Adrenal gland (tissue), 19 donors: ENCODE measurements at places on chromosomes 7 and 10.

DNA sequence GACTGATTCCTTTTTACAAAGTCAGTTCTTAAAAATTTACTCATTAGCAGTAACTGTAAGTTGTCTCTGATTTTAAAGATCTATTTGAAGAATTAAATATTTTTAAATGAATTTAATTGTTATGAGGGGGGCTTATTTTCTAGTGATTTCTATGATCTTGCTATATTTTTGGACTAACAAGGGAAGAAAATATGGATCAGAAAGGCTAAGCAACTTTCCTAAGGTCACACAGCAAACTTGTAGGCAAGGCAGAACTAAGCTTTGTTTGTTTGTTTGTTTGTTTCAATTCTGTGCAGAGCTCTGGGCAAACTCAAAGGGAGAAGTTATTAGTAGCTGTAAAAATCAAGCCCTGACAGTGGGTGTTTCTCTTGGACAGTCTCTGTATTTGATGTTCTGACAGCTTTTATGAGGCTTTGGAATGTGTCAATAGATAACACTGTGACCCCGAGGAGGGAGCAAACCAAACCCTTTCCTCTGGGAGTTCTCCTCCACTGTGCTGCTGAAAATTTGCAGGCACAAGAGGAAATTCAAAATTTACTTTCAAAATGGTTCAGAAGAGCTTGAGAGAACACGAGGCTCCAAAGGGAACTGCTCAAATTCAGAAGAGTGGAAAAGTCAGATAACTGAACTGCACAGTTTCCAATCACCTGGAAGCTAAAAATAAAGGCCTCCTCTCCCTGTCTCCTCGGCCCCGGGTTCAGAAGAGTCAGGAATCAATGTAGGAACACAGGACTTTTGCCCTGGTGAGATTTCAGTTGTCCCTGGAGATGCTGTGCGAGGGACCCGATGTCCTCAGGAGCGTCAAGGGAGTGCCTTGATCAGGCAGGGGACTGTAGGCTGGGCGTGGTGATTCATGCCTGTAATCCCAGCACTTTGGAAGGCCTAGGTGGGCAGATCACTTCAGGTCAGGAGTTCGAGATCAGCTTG is 325.7 kb downstream of the GATA3 start:
- no peak for DNase-seq

- DNase-seq = no peak
These were observed 807.4 kb downstream of the TNS3 start for GRCh38 chr7:46774515-46774914.

GRCh38 chr10:29651767-29652166 is 17.0 kb upstream of the SVIL start:
- no peak for DNase-seq

DNA sequence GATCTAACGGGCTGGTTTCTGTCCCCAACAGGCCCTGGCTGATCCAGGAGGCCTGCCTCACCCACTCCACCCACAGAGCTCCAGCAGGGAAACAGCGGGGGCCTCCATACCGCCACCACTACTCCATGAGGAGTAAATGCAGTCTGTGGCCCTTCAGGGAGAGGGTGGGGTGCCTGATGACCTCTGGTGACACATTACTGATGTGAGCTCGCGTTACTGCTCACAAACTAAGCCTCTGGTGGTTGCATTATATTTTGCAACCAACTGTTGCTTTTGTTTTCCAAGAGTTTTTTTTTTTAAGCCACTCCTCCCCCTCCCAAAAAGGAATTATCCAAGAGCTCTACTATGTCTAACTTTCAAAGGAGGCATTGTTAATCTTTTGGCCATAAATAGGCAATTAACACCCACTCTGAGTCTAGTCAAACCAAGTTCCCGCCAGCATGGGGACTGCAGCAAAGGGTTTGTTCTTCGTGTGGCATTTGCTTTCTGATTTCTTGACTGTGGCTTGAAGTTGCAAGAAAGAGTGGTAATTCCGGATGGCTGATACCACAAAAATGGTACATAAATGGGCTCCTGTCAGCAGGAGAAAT is 72.6 kb downstream of the FAM53B start:
- no peak for DNase-seq

GRCh38 chr7:56040730-56041129 is 10.5 kb downstream of the PSPH start:
- no peak for DNase-seq

GRCh38 chr7:70588191-70588921 is 543.6 kb upstream of the GALNT17 start:
- DNase-seq = no peak

DNA sequence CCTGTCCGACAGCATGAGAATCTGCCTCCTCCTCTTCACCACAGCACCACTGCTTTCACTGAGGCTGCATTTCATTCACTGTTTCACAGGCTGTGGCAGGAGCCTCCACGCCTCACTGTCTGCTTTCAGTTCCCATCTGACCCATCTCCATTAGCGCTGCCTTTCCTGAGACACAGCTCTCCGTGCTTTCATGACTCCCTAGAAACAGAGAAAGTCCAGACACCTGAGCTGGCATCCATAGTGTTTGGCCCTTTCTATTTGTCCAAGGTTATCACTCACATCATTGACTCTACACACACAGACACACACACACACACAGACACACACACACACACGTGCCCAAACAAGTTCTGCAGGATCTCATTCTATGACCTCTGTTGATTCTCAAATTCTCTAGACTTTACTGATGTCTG is 5.2 kb downstream of the LGI1 start:
- DNase-seq = no peak

GRCh38 chr7:133355325-133355708 is 102.4 kb downstream of the EXOC4 start:
- DNase-seq = no peak

GRCh38 chr7:102044641-102044983 is 227.2 kb downstream of the CUX1 start:
- no peak for DNase-seq

- no peak for DNase-seq
These were observed 84.3 kb downstream of the PRKAG2 start for GRCh38 chr7:151792636-151793035.

- DNase-seq = no peak
These were observed 143.0 kb upstream of the NRBF2 start for GRCh38 chr10:62990126-62990525.

- no peak for DNase-seq
These were observed 37.3 kb downstream of the INPP5F start for GRCh38 chr10:119762805-119763798.

- DNase-seq = no peak
These were observed 19.1 kb downstream of the CYCS start for GRCh38 chr7:25105911-25106310.

- peak; percentile 44 for DNase-seq
These were observed 49.5 kb downstream of the NEURL1 start for GRCh38 chr10:103542764-103543616.

GRCh38 chr7:66460921-66461361 is 167.7 kb upstream of the KCTD7 start:
- DNase-seq = no peak

GRCh38 chr7:129644634-129645230 is 33.2 kb downstream of the NRF1 start:
- no peak for DNase-seq

- peak; percentile 34 for DNase-seq
These were observed 75.1 kb downstream of the NOD1 start for GRCh38 chr7:30403477-30403876.

- DNase-seq = no peak
These were observed 32.0 kb upstream of the MXI1 start for GRCh38 chr10:110175406-110175805.

DNA sequence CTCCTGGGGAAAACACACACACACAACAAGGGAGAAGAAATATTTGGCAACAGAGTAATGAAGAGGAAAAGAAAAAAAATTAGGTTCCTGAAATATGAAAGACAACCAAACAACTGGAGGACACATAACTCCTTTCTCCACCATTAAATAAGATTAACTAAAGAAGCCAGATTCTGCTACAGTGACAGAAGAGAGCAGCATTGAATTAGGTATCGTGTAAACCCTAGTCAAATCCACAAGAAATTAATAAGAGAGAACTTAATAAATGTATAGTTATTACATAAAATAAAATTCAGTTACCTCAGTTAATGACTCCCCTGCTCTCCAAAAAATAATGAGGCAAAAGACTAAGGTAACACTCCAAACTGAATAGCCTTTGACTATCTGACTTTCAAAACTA is 306.7 kb downstream of the CRPPA start:
- no peak for DNase-seq

DNA sequence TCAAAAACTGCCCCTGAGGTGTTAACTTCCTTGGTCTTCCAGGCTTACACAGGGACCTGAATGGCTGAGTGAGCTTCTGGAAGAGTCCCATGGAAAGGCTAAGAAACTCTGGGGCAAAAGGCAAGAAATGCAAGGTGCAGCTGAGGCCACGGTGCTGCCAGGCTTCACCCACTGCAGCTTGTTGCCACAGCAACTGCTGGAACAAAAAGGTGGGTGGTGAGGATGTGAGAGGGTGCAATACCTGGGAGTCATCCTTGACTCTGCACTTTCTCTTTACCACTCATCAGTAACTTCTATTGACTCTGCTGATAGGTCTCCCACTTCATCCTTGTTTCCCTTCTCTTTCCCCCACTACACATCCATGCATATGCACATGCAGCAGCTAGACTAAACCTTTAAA is 258.6 kb downstream of the BMPER start:
- DNase-seq = no peak

DNA sequence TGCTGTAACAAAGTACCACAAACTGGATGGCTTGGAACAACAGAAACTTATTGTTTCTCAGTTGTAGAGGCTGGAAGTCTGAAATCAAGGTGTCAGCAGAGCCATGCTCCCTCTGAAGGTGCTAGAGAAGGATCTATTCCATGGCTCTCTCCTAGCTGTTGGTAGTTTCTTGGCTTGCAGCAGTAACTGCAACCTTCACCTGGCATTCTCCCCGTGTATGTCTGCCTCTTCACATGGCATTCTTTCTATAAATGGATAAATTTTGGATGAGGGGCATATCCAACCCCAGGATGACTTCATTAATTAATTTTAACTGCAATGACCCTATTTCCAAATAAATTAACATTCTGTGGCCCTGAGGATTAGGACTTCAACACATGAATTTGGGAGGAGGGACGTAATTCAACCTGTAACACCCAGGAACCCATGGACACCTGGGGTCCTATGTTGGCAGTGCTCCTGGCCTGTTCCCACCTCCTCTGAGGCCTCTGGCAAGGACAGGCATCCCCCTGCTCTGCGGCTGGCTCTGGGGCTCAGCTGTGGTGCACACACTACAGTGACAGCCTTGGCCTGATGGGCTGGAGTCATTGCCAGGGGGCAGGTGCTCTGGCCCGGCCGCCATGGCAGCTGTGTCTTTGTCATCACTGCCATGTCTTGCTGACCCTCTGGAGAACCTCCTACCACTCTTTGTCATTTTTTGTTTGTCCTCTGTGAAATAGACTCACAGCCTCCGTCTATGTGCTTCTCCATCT is 30.8 kb downstream of the LSMEM1 start:
- no peak for DNase-seq

GRCh38 chr10:35442592-35442991 is 106.3 kb downstream of the CCNY start:
- DNase-seq = no peak

DNA sequence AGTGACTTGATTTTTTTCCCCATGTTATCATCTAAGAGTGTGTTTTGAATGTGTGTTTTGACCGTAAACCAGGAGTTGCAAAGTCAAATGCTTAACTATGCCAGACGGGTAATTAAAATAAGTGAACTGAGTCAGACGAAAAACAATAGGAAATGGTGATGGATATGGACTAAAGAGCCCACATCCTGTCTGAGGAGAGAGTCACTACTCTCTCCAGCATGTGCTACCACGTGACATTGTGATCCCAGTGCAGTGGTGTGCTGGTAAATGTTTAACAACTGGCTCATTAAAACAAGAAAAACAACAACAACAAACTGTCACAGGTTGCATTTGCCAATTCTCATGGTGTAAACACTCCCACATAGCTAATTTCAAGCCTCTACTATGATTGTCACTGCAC is 164.3 kb downstream of the SUGCT start:
- no peak for DNase-seq

- no peak for DNase-seq
These were observed 186.6 kb downstream of the FANK1 start for GRCh38 chr10:126083009-126083408.

DNA sequence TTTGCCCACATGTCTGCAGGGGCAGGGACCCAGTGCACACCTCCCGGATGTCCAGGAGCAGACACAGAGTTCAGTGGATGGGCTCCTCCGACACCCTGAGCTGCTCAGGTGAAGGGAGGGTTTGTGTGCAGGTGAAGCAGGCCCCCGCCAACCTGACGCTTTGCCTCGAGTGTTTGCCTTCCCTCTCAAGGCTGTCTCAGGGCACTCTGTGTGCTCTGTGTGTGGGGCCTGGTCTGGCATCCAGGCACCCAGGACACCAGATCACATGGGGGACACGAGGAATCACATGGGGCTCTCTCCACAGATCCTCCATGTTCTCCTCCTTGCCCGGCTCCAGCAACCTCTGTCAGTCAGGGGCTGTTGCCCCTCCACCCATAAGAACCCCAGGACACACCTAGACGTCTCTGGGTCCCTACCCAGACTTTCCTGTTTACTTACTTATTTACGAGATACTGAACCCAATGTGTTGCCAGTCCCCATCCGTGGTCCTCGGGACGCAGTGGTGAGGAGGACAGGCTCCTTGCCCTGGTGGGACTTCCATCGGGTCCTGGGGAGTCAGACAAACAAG is 99.5 kb downstream of the HTR5A start:
- no peak for DNase-seq

GRCh38 chr7:22204312-22204711 is 152.6 kb downstream of the RAPGEF5 start:
- no peak for DNase-seq

- DNase-seq = no peak
These were observed 6.8 kb downstream of the NAMPT start for GRCh38 chr7:106277976-106278375.

GRCh38 chr7:138001529-138002095 is at the start of gene CREB3L2:
Gene CREB3L2 (minus strand): TSS chr7:138002086. CDS start chr7:138001705, 381 bp downstream.
- DNase-seq = no peak

DNA sequence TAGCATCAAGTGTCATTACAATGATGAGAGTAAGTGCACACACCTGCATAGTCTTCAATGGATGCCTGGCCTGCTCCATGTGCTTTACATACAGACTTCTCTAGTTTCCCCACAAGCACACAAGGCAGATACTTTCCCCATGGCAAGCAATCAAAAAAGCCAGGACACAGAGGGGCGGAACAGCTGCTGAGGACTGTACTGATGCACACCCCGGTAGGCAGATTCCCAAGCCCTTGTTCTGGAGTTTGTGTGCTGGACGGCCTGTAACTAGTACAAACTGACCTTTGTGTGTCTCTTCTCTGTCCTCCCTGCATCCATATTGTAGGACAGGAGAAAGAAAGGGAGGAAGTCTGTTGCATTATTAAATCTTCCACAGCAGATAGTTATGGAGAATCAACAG is 25.8 kb downstream of the UBE2D4 start:
- DNase-seq = no peak

DNA sequence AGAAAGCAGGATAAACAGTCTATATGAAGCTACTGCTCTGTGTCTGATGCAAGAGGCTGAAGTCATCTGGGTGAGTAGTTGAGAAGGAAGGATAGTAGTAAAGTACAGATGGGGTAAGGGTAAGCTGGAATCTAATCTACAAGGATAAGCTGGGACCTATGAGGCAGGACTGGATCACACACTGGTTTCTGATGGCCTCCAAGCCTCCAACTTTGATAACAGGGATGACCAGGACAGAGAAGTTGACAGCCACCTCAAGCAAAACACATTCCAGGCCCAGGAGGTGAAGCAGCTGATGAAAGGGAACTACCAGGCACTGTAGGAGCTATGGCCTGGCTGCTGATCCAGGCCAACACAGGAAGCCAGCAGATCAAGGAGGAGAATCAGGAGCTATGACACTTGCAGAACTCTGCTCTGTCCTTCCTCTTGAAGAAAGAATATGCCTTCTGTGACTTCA is 278.1 kb upstream of the TMEM229A start:
- no peak for DNase-seq
